Fibroblast of skin of left quadriceps (primary cell): ENCODE measurements at places on chromosomes 2 and 18.
A peak's percentile ranks its signal among the peaks of the same experiment; 100 is the strongest.

- DNase-seq, result no peak
Observed at GRCh38 chr2:1979138-1979537, 234.8 kb upstream of the PXDN start.

DNA sequence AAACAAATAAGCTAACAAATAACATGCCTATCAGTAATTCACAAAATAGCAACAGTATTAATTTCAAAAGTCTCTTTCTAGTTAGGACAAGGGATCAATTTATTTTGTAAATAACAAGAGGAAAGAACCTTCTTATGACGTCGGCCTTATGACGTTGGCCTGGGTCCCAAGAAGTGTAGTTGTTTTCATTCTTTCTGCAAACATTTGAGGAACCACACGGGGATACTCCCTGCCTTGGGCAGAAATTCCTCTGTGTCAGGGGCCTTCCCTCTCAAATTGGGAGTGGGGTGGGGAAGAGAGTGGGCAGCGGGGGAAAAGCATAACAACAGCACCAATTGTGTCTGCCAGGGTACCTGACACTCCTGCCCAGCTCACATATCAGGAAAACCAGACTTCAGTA lies 1.3 kb downstream of the CCDC68 start:
- DNase-seq, result no peak

DNA sequence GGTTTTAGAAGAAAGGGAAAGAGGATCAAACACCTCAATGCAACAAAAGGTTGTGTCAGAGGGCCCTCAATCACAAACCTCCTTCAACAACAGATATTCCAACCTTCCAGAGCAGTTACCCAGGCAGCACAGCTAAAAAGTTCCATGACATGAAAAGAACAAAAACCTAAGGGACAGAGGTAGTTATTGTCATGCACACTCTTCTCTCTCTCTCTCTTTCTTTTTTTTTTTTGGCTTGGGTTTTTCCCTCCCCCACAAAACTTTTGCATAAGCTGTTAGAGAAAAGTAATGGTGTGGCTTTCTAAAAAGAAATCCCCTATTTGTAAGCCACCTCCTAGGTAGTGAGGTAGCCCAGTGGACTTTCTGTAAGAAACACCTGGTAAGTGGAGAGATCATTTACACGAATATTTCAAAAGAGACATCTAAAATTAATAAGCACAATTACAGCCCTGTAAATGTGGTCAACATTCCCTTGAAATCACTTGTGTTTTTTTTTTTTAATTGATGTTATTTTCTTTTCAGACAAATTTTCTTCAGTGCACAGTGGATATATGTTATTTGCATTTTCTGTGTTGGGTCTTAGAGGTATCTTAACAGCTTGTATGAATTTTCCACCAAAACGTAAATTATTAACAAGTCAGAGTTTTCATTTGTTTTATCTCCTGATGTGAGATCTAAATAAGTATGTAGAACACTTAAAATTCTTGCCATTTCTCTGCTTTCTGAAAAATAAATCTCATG lies 48.4 kb downstream of the ZEB2 start:
- DNase-seq, result no peak

- no peak for DNase-seq
Observed at GRCh38 chr2:160417745-160418397, 75.7 kb downstream of the RBMS1 start.

DNA sequence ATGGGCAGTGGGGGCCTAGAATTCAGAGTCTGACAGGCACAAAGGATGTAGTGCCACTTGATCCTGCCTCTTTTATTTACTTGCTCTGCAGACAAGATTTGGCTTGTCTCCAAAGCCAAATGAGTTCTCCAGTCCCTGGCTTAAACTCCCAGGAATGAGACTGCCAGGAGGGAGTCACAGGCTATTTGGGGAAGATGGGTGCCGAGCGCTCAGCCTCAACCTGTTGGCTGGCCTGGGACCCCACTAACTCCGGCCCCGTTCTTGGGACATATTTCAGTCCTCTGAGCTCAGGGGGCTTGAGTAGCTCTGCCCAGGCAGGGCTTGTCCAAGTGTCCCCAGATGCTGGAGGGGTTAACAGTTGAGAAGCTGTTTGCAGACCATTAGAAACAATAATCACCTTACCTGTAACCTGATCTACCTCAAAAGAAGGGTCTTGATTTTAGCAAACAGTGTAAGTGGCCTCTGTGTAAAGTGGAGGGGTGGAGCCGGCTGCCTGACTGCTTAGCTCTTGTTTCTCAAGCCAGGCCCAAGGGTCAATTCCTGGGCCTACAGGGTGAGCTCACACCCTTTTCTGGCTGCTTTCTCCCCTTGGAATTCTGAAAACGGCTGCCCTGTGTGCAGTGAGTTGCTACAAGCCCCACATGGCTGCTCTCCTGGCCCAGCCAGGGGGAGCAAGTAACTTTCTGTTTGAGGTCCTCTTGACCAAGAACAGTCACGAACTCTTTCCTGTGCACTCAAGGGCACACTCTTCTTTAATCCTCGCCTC lies 27.1 kb upstream of the FZD5 start:
- DNase-seq, result no peak

DNA sequence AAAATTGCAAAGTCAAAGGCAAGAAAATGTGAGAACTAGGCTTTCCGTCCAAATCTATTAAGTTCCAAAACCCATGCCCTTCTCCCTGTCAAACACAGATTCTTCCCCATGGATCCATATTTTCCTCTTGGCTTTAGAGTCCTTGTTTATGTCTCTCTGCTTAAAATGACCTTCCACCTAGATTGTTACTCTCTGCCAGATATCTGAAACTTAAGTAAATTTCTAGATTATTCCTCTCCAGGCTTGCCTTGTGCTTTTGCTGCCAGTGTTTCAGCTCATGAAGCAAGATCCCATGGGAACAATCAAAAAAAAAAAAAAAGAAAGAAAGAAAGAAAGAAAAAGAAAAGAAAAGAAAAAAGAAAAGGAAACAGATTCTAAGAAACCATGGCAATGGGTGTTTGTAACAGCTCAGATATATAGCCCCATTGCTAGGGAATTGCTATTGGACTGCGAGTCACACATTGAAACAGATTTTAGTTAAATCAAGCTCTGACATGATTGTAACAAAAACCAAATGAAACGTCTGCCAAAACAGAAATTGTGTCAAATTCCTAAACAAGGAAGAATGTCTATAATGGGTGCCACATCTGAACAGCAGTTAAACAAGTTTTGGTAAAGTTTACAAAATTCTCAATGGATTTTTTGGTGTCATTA lies 660.7 kb upstream of the CNTNAP5 start:
- DNase-seq, result no peak

- no peak for DNase-seq
Observed at GRCh38 chr2:7740114-7740513, 822.9 kb downstream of the RNF144A start.

DNA sequence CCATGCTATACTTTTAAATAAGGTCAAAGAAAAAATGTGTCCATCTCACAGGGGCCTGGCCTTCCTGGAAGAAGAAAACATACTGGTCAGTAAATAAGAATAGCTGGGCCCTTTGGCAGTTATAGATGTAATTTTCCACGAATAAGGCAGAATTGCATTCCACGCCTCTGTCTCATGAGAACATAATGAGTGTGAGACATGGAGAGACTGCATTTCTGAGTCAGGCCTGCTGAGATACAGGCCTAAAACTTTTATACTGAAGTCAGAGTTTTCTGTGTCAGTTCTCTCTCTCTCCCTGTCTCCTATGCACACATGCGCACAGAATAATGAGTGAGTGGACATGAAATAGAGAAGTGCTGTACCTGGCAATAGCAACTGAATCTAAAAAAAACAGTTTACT lies 20.4 kb upstream of the IL1R1 start:
- peak; percentile 83 for DNase-seq

DNA sequence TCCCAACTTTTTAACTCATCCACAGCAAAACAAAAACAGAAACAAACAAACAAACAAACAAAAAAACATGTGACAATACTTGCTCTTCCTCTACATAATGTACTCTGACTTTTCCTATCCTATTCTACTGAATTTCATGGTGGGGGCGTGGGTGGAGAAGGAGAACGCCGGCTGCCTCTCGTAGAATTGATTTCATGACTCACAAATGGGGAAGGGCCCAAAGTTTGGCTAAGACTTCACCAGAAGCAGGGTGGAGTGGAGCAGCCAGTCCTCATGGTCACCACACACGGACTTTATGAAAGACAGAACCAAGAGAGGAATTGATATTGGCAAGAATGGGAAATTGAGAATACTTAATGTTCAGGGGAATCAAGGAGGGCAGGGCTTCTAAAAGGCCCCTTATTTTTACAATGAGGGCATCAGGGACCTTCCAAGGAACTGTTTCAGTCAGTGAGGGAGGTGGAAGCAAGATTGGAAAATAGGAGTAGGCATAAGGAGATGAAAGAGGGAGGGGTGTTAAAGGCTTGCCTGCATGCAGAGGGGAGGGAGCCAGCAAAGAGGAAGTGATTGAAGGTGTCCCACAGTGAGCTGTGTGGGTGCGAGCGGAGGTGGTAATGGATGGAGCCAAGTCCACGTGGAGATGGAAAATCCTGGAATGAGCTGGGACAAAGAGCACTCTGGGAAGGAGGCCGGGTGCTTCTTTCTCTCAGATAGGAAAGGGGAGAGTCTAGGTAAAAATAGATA lies 27.9 kb downstream of the MARCHF4 start:
- DNase-seq, result no peak

DNA sequence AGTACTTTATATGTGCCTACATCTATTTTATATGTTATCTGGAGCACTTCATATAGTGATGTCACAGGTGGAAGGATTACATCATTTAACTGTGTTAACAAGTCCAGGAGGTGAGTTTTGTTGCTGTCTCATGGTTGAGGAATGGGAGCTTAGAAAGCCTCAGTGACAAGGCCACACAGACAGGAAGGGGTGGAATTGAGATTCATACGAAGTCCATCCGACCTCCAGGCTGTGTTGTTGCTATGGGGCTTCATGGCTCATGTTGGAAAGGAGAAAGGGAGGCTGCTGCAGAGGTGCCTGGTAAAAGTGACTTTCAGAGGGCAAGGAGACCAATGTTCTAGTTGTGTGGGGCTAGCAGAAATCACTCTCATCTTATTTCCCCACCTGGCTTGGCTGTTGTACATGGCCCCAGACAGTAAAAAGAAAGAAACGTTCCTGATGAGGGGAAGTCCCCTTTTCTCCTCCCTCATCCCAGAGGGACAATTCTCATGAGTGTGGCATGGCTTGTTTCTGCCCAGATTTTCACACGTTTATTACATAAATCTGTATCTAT lies 31.0 kb upstream of the GREB1 start:
- DNase-seq, result no peak

- DNase-seq, result no peak
Observed at GRCh38 chr2:114201781-114202180, 240.7 kb upstream of the DPP10 start.

GRCh38 chr2:37779139-37779538 lies 107.7 kb upstream of the CDC42EP3 start:
- DNase-seq, result no peak

GRCh38 chr2:68561372-68561771 lies 82.0 kb upstream of the PROKR1 start:
- DNase-seq, result no peak

GRCh38 chr2:207422380-207422779 lies 107.4 kb upstream of the CREB1 start:
- no peak for DNase-seq

DNA sequence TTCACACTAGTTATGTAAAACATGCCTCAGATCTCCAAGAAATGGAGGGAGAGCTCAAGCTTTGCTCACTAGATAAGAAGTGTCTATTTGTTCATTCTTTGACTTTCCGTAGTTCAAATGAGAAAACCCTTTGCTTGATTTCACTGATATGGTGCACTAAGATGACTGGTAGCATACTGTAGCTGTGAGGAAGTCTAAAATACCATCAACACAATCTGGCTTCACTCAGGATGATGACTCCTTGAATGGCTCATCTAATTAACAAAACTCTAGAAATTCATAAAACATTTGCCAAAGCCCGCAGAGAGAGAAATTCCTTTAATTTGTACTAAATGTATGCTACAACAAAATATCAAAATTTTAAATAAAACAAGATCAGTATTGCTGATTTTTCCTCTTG lies 152.8 kb upstream of the STK17B start:
- DNase-seq, result peak; percentile 51

DNA sequence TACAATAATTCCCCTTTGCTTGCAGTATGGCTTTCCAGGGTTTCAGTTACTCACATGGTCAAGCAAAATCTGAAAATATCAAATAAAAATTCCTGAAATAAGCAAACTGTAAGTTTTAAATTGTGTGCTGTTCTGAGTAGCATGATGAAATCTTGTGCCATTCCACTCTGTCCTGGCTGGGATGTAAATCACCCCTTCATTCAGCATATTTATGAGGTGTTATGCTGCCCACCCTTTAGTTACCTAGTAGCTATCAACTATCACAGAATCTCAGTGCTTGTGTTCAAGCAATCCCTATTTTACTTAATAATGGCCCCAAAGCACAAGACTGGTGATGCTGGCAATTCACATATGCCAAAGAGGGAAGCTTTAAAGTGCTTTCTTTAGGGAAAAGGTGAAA lies 867.7 kb upstream of the NRXN1 start:
- DNase-seq, result no peak

DNA sequence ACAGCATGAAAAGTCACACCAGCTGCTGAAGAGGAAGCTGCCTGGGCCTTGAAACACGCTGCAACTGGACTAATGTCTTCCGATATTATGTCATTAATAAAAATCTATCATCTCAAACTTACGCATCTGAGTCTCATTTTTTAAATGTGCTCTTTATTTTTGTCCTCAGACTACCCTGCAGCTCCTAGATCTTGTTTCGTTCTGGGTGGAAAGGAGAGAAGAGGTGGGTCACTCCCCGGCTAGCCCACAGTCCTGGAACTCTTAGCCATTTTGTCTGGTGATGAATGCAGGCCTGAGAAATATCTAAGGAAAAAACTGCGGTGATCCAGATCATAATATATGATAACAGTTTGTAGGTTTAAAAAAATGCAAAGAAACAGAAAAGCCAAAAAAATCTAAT lies 73.3 kb downstream of the TXNL1 start:
- no peak for DNase-seq

DNA sequence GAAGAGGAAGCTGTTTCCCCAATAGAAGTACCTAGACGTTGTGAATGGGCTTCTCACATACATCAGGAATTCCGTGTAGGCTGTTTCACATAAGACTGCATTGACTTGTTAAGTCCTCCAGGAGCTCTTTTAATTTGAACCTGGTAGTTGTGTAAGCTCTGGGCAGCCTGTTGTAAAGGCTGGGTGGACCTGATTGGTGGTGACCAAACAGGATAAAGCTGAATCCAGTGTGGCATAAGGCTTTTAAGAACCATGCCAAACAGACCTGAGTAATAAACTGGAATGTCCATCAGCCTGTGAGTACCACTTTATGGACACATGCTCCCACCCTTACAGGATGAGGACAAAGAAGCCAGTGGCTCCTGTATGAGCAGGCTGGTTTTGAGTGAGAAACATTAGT lies 24.1 kb downstream of the RMND5A start:
- no peak for DNase-seq

DNA sequence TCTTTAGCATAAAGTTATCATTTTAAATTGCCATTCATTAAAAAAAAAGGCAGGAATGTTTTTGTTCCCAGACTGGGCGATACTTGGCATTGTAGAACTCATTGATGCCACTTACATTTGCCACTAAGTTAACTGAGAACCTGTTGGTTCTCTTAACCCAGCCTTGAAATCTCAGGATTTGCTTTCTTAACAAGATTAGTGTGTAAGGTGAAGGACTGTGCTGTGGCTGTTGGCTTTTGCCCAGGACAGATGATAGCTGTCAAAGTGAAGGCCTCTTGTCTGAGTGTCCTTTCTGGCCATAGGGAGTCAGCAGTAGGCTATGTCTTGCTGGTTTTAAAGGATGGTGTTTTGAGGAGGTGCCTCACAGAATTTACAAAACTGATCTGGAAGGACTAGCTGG lies 2.6 kb downstream of the DPYSL5 start:
- no peak for DNase-seq
